HuH-7 (cell line): ENCODE measurements at places on chromosomes 4 and X.
A peak's percentile ranks its signal among the peaks of the same experiment; 100 is the strongest.

GRCh38 chr4:83618431-83618830 is 82.5 kb downstream of the GPAT3 start:
- DNase-seq, result no peak

- no peak for DNase-seq
Measured at GRCh38 chrX:137988470-137988869, 422.5 kb downstream of the ZIC3 start.

GRCh38 chrX:6095469-6095868 is 133.2 kb downstream of the NLGN4X start:
- DNase-seq, result no peak

DNA sequence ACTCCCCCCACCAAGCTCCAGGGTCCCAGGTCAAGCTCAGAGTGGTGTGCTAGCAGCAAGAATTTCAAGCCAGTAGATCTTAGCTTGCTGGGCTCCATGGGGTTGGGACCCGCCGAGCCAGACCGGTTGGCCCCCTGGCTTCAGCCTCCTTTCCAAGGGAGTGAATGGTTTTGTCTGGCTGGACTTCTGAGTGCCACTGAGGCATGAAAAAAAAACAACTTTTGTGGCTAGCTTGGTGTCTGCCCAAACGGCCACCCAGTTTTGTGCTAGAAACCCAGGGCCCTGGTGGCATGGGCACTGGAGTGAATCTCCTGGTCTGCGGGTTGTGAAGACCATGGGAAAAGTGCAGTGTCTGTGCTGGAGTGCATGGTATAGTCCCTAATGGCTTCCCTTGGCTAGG is 82.6 kb downstream of the NBDY start:
- no peak for DNase-seq

DNA sequence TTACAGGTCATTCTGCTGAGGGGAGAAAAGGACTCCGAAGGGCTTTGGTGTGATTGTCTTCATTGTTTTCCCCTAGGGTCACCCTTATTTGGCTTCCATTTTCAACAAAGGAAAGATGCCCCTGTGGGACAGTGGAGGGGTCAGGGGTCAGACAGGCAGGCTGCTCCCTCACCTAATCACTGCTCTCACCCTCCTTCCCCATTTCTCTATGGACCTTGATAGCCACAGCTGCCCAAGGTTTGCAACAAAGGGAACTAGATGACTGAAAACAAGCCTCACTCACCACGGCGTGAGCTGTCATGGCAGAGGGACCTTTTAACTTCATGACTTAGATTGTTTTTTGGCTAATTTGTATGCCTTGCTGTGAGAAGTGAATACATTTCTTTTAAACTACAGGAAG is 40.7 kb downstream of the C4orf51 start:
- no peak for DNase-seq

DNA sequence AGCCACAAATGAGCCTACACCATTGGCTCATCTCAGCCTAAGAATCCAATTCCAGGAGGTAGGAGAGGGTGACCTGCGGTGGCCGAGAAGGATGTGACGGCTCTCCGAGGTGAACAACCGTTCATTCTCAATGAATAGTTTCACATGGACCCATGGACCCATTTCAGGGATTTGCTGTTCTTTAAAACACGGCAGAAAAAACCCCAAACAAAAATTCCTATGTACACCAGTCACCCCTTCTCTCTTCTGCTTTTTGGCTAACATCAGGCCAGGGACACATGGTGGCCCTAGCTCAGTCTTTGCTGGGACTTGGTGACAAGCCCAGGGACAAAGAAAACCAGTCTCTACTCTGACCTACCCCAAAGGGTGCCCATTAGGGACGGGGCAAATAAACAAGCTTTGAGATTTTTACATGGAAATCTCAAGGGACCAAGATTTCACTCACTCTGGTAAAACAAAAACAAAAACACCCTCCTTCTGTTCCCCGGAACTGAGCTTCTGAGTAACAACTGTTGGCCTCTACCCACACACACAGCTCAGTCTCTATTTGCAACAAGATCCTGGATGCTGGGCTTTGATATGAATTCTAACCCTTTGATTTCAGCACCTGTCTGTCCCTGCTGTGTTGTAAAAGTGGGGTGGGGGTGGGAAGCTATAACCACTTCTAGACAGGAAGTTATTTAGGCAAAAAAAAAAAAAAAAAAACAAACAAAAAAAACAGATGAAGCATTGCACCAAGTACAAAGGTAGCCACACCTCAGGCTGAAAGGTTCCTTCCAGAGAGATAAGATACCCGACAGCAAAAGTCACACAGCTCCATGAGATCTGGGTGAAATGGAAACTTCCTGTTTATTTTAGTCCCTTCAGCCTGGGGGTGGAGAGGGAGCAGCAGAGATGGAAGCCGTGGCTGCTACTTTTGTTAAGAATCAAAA is 49.0 kb downstream of the DDX3X start:
- DNase-seq, result no peak

DNA sequence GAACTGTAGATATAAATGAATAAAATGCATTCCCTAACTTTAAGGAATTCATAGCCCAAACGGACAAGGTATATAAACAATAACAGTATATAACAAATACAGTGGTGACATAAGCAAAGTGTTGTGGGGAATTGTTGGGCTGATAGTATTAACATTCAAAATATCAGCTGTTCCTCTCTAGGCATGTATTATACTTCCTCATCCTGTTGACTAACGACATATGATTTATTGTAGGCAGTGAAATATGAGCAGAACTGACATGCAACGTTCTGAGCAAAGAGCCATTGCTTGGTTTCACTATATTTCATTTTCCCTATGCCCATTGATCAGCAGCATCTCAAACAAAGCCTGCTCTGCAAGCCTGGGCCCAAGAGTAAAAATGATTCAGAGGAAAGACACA is 143.9 kb downstream of the PTCHD1 start:
- no peak for DNase-seq

DNA sequence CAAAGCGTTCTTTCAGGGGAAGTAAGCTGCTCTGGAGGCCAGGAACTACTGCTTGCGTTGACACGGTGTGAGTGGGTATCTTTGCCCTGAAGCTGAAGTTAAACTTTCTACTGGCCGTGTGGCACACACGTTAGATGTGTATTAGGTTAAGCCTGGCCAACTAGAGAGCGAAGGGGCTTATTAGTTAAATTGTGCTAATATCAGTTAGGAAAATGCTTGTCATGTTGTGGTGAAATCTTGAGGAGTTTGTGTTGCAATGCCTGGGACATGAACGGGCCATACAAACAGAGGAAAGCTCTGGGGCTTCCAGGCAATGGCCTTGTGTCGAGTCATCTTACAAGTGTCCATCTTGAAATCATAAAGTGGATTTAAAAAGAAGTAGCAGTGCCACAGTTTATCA is 62.6 kb downstream of the NSUN7 start:
- DNase-seq, result no peak

DNA sequence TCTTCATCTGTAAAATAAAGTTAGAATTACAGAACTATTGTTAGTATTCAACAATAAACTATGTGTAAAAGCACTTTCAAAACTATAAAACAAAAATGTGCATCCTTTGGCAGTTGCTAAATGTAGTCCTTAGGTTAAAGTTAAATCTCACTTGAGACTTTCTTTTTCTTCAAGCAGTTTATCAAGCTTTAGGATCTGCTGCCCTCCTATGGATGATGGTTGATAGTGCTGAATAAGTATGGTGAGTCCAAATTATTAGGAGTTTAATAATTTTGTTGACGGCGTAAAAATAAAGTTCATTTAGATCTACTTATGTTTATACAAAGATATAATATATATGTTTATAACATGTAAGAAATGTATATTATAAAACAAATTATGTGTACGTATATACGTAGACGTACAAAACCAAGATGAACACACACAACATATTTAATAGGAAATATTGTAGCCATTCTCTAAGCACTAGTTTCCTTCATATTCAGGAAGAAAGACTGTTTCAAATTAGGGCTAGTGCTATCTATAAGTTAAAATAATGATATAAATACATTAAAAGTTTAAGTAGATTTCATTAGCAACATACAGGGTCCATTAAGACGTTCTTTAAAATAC is 22.3 kb downstream of the UGT2A2 start:
- DNase-seq, result peak; percentile 9

DNA sequence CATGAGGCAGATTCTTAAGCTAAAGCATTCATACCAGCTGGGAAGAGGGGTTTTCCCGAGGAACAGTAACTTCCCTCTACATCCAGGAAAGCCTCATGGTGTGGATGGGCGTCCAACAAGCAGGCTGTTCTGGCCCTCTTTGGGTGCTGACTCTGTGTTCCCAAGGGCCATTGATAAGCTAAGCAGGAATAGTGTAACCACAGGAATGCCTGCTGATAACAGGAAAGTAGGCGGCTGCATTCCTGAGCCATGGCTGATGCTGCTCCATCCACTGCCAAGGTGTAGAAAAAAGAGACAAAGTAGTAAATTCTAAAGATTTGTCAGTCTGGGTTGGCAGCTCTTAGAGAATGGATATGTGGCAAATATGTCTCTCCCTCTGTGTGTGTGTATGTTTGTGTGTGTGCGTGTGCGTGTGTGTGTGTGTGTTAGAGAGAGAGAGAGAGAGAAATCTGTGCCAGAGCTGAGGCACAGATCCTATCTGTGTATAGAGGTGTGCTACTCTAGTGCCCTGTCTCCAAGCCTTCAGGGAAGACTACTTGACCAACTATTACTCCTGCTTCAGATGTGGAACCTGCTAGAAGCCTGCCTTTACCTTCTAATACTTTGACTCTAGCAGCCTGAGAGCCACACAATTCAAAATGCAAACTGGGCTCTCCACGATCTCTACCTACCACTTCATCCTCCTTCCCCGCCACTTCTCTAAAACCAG is 353.1 kb upstream of the NR3C2 start:
- peak; percentile 51 for DNase-seq

- no peak for DNase-seq
Measured at GRCh38 chrX:143466130-143466529, 51.1 kb downstream of the SPANXN3 start.

DNA sequence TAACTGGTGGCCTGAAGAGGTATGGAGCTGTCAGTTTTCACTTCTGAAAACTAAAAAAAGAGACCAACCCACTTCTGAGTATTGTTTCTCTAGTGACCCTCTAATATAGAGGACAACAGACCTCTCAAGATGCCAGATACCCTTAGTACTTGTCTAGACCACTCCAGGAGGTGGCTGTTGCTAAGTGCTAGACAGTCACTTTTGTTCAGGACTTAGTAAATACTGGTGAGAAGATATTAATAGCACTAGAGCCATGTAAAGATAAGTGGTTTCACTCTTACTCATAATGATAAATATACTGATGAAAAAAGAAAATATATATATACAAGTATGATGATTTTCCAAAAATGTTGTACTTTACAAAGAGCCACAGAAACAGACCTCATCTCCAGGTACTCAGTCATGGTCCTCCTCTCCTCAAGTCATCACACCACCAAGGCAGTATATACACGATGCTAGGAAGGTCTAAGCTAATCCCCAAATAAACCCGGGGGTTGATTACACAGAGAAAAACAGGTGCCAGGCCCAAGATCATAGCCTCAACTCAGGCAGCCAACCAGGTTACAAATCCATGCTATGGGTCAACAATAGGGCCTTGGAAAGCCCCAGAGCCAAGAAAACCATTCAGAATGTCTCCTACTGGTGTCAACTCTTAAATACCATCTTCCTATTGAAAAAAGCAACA is 66.9 kb downstream of the ARHGEF9 start:
- no peak for DNase-seq

GRCh38 chr4:73453701-73454005 is 17.6 kb downstream of the AFP start:
- DNase-seq, result no peak

DNA sequence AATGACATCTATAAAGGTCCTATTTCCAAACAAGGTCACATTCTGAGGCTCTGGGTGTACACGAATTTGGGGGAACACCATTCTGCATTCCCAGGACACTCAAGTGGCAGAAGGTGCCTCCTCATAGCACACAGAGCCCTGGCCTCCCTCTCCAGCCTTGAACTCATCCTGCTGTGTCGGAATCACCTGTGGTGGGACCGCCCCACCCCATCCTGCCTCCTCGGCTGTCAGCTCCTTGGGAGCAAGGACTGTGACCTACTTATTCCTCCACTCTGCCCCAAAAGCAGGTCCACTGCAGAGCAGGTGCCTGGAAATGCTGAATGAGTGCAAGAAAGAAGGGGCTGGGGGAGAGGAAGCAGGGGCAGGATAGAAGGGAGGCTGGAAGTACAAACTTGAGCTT is 33.5 kb downstream of the HTRA3 start:
- no peak for DNase-seq

- DNase-seq, result no peak
Measured at GRCh38 chrX:40543661-40544328, 37.0 kb upstream of the ATP6AP2 start.

- DNase-seq, result peak; percentile 28
Measured at GRCh38 chr4:72505314-72505744, 63.7 kb downstream of the ADAMTS3 start.

- DNase-seq, result no peak
Measured at GRCh38 chr4:38957261-38957815, 74.9 kb downstream of the TMEM156 start.

- DNase-seq, result no peak
Measured at GRCh38 chr4:121154103-121154515, 10.0 kb downstream of the TNIP3 start.

DNA sequence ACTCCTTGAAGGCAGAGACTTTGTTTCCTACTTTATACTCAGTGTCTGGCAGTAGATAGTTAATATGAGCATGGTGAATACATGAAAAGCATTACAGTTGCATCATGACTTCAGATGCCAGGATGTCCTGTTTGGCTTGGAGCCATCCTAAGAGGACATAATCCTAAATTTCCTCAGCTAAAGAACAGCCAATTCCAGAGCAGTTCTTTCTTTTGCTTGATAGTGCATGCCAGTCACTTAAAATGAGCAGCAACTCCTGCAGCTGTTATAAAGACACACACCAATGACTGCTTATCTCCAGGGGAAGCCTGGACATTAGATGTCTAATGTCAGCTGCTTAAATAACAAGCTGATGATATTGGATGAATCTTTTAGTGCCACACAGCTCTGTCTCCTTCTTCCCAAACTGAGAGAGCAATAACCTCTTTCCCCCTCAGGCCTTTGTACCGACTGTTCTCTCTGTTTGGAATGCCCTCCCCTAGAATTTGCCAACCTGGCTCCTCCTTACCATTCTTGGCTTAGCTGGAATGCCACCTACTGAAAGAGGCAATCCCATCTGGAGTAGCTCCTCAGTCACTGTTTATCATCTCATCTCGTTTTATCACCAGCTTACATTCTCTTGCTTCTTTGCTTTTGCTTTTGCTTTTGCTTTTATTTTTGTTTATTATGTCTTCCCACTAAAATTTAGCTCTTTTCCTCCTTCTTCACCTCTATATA is 100.8 kb upstream of the USP38 start:
- no peak for DNase-seq
